ENCODE measurements at places on chromosomes 6 and 20.

DNA sequence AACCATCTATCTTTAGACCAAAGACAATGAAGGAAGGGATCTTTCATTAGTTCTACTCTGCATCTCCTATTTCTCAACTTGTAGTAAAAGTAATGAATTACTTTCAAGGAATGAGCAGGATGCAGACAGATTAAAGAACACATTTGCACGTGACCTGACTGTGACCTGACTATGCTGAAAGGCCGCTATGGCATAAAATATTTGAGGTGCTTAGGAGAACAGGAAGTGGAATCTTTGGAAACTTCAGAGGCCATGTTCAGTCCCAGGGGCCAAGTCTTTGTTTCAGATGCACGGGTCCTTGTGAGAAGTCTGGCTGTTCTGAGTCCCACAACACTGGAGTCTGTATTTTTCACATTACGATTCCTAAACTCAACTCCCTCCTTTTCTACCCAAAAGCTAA, 41.0 kb downstream of the NINL start:
- DNase-seq: no peak

DNA sequence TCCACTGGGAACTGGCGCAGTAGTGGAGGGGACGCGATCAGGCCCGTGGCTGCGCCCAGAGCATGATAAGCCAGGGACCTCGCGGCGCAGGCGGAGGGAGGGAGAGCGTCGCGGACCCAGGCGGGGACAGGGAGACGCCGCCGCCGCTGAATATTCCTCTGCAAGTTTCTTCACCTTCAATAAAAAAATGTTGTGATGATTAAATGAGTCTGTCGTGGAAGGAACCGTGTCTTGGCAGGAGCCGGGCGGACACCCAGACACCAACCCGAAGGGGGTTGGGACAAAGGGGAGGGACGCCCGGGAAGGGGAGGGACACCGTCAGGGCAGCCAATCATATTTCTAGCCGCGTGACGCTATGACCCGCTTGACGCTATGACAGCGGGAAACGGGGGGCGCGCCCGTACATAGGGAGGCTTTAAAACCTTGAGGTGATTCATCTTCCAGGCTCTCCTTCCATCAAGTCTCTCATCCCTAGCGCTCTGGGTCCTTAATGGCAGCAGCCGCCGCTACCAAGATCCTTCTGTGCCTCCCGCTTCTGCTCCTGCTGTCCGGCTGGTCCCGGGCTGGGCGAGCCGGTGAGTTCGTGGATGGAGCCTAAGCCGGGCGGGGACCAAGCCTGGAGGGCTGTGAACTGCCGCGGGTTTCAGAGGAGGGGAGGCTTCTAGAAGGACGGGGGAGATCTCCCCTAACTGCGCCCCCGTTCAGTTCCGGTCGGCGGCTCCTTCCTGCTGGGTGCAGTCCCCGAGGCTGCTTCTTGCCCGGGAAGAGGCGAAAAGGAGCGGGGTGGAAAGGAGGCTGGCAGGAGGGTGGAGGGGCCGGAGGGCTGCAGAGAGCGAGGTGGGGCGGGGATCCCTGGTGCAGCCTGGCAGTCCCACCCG, at the start of gene ULBP2:
TSS of gene ULBP2 (plus strand) at position 432 of the 878 bp plus-strand sequence. CDS start at position 491, 59 bp downstream.
- DNase-seq: peak; percentile 84

DNA sequence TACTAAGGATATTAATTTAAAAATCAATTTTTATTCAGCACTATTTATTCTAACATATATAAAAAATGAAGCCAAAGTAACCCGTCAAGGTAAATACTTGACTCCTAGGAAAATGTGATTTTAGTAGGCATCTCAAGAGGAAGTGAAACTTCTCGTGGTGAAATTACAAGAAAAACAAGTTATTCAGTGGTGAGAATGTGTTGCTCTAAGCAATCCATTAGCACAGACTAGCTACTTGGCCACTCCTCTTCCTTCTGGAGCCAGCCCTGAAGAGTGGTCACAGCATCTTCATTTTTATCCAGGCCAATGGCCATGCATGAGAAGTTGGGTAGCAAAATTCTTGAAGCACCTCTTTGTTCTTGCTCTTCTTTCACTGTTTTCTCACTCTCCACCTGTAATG, 40.4 kb upstream of the GFRAL start:
- no peak for DNase-seq

GRCh38 chr6:18507018-18507415, 119.9 kb downstream of the RNF144B start:
- no peak for DNase-seq

- DNase-seq: no peak
Measured at GRCh38 chr6:142940487-142940886, 4.5 kb downstream of the HIVEP2 start.

DNA sequence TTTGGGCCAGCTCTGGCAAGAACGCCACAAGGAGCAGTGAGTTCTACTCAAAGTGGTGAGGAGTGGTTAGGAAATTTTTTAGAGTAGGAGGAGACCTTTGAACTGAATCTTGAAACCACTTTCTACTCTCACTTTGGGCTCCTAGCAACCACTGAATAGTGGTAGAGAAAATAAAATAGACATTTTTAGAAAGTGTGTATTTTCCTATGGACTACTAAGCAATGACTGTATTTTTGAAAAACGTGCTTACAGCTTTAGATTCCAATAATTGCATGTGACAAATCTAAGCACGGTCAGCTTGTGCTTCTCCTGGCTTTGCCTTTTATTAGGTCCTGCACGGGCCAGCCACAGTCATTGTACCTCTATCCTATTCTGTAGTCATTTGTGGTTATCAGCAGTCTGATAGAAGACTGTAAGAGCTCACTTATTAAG, 8.7 kb upstream of the IFNGR1 start:
- DNase-seq: no peak

GRCh38 chr6:36224918-36225461, 28.4 kb downstream of the BRPF3 start:
- no peak for DNase-seq

DNA sequence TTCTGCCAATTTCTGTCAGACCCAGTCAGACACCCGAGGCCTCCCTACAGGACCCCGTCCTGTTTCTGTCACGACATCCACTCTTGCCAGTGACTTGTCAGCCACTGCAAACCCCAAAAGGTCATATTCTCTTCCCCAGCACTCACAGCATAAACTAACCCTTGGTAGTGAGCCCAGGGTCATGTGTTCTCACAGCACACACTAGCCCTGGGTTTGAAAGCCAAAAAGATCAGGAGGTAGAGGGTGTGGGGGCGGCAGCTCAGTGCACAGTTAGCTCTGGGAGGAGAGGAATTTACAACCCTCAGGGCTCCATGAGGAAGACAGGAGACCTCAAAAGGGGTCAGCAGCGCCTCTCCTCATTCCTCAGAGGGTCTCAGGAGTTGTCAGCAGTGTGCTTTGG, 9.9 kb upstream of the SNX9 start:
- no peak for DNase-seq

- DNase-seq: no peak
Measured at GRCh38 chr6:69775585-69775849, 21.3 kb downstream of the LMBRD1 start.

DNA sequence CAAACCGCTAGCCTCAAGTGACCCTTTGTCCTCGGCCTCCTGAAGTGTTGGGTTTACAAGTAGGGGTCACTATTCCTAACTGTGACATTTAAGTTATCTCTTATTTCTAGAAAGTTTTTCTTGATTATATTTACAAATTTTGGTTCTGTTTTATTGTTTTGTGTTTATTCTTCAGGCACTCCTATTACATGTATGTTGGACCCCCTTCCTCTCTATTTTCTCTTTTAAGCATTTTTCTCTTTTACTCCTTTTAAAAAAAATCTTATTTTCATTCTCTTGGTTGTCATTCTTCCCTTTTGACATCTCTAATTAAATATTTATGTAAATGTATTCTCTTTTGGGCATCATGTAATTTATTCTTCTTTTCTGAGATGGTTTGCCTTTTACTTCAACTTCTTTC, 50.4 kb upstream of the MAP3K7 start:
- no peak for DNase-seq

DNA sequence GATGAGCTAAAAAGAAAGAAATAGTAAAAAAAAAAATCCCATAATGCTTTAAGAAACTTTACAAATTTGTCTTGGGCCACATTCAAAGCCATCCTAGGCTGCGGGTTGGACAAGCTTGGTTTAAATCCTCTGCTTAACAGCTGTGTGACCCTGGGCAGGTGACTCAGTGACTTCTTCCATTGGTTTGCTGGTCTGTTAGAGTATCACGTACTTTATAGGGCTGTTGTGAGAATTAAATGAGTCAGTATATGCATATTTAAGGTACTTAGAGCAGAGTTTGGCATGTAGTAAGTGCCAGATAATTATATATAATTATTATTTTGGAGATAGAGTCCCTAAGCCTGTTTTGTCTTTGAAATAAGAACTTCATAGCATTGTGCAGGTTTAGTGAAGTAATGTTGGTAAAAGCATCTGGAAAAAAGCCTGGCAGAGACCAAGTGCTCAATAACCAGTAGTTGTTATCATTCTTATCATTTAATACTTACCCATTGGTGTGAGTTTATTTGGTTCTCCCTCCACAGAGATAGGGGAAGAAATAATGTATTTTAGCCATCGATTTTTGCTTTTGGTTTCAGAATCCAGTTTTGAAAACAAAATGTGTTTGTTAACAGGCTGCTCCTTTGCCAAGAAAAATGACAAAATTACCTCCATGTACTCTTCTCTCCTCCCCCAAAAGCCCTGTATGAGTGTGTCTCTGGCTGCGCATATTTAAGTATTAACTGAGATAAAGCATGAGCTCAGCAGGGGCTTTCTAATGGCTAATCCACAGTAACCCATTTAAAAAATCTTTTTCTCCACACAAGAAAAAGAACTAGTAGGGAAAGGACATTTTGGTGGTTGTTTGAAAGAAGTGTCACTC, 67.2 kb downstream of the FOXO3 start:
- no peak for DNase-seq

DNA sequence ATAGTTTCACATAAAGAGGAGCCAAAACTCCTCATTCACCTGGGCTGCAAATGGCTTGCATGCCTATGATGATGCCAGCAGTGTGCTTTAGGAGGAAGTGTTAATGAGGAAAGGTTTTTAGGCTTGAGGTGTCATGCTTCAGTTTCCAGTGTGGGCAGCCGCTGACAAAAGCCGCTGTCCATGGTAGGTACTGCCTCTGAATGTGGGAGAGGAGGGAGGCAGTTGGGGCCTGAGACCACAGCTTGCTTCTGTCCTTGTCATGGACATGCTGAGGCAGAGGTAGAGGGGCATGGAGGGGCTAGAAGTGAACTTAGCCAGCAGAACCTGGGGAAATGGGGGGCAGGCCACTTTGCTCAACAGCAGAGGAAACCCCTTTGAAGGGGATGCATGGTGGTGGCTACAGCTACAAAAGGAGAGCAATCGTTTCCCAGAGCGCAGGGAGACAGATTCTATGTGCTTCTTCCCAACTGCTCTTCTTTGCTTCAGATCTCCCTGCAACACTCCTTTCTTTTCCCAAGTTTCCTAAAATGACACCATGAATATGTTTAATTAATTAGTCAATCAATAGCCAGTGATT, 372.1 kb upstream of the CNR1 start:
- no peak for DNase-seq

DNA sequence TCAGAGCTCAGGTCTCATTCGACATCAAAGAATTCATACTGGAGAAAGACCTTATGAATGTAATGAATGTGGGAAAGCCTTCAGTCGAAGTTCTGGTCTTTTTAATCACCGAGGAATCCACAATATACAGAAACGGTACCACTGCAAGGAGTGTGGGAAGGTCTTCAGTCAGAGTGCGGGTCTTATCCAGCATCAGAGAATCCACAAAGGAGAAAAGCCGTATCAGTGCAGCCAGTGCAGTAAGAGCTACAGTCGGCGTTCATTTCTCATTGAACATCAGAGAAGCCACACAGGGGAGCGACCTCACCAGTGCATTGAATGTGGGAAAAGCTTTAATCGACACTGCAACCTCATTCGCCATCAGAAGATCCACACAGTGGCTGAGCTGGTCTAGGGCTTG, 7.7 kb downstream of the ZSCAN9 start:
- DNase-seq: no peak

GRCh38 chr6:37513576-37513975, 13.9 kb upstream of the CCDC167 start:
- DNase-seq: no peak

DNA sequence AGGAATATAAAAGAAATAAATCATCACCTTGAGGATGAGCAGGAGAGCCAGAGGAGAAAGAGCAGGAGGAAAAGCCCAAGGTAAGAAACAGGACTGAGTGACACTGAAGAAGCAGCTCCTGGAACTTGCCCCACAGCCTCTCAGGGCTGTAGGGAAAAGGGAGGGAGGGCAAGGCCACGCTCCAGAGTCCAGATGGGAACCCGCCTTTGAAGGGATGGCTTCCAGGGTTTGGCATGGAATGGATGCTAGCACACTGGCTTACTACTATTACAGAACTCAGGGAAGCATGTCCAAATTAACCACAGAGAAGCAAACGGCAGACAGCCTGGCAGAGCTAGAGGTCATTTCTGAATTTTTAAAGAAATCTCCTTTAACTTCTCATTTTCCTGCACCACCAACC, 26.8 kb downstream of the RALGAPA2 start:
- no peak for DNase-seq

DNA sequence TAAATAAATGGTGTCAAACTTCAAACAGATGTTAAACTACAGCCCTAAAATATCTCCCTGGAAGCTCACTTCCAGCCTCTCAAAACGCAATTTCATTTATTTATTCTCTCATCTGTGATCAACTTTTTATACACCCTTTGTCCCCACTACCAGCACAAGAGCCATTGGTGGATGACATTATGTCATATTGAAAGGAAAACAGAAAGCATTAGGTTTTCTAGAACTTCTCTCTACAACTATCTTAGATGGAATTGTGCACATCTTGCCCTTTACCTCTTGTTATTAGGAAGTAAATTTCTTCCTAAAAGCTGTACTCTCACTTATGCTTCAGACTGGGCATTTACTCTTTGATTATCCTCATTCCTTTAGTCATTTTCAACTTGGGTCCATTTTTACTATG, 771.2 kb upstream of the GJE1 start:
- no peak for DNase-seq

DNA sequence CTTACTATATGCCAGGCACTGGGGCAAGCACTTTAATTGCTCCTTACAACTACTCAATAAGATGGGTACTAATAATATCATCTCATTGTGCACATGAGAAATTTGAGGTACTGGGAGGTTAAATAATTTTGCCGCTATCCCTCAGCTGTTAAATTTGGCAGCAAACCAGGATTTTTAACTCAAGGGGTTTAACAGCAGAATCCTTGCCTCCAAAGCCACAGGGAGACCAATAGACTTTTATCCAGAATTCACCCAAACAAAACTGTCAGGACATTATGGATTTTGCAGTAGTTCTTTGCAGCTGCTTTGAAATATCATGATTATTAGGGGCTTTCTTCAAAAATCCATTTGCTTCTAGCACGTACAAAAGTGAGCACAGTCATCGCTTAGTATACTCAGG, 136.2 kb downstream of the RPS12 start:
- no peak for DNase-seq

DNA sequence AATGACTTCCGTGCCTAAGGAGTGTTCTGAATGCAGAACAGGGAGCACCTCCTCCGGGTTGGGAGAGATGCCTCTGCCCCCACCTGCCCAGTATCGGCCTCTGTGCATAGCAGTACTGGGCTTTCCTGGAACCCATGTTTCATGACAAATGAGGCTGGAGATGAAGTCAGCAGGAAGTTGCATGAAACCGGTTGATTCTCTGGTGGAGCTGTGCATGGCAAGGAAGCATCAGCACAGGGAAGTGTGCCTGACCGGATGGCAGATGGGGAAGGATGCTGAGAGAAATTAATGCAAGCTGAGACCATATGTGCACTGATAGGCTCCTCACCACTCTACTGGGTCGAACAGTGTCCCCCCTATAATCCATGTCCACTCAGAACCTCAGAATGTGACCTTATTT, 155.5 kb downstream of the CDH26 start:
- DNase-seq: no peak
